ENCODE measurements at places on chromosomes 5 and 9.

- no peak for DNase-seq
Observed at GRCh38 chr9:87256973-87257372, 240.7 kb upstream of the DAPK1 start.

DNA sequence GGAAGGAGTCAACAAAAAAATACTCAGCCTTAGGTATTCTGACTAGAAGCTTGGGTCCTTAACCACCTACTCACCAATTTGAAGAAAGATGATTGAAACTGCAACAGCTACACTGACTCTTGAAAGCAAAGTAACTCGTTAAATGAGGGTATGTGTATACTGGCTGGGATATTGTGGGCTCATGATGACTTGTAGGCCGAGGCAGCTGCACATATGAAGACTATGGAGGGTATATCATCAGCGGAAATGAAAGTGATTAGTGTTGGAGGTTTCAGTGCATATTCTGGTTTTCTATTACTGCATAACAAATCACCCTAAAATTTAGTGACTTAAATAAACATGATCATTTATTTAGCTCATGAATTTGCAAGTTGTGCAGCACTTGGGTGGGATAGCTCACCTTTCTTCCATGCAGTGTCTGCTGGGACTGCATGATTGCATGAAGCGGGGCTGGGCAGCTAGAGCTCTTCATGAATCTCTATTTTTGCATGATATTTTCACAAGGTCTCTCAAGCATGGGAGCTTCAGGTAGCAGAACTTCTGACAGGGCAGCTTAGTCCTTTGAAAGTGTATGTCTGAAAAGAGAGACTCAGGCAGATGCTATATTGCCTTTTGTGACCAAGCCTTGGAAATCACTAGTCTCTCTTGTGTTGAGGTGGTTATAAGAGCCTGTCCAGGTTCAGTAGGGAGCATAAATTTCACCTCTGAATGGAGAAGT, 96.1 kb upstream of the CDKN2B start:
- no peak for DNase-seq

DNA sequence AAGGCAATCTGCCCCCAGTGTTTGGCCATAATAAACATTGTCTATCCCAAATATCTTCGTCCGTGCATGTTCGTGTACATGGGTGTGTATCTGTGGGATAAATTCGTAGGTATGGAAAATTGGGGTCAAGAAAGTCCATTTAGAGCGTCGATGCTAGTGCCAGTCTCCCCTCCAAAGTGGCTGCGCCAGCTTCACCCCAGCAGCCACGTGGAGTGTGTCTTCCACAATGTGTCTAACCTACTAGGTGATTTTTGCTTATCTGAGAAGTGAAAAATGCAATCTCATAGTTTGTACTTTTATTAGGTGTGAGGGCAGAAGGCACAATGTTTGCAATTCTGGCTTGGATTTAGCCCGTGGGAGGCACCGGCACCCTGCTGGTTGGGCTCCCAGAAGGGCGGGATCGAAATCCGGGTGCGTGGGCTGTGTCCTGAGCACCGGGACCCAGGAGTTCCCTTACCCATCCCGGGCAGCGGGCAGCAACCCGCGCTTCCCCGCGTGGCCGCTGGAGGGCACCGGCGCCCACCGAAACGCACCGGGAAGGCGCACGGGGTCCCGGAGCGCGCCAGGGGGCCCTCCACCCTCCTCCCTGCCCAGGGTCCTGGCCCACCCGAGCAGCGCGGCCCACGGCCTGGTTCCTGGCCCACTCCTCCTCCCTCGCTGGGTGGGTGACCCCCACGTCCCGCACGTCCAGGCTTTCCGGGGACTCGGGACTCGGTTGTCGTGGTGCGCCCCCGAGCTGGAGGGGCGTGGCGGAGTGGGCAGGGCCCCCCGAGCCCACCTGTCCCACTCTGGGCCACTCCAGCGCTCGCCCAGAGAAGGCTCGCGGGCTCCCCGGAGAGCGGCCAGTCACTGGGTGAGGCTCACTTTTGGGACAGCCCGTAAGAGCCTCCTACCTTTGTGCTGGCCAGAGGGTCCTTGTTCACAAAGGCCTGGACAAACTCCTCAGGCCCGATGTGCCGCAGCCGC, 55.4 kb upstream of the RNF130 start:
- no peak for DNase-seq

- DNase-seq, result peak; percentile 42
Observed at GRCh38 chr9:91421971-91422757, 1.5 kb downstream of the NFIL3 start.

Measured in NCI-H524 (cell line).